NCI-H345 (cell line): ENCODE measurements at places on chromosomes 5 and 9.

GRCh38 chr9:107487521-107488374, 1.8 kb downstream of the KLF4 start:
- DNase-seq: no peak

DNA sequence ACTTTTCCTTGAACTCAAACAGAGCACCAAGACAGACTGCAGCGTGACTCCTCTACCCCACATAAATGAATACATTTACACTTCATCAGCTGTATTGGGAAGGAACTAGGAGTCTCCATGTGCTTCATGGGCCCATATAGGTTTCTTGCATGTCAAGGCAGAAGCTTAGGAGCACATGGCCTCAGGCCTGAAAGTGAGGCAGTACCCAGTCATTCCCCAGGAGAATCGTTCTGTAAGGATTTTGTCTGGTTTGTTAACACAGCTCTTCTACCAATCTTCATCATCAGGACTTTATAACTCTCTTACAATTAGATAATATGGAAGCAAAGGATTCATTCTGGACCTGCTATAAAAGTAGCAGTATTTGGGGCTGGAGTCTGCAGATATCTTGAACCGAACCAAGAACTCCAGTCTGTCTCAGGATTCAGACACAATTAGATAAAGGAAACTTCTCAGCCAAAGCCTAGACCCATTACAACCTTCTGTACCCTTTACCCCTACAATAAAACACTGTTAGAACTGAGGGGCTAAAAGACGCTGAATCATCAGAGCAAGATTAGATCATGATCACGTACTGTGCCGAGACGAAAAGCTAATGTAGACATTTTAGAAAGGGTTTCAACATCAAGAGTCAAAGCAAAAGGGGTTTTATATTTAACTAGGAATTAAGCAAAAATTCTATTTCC, 385.5 kb upstream of the SLC30A5 start:
- no peak for DNase-seq

- no peak for DNase-seq
Measured at GRCh38 chr5:150519978-150520377, 12.0 kb downstream of the NDST1 start.

DNA sequence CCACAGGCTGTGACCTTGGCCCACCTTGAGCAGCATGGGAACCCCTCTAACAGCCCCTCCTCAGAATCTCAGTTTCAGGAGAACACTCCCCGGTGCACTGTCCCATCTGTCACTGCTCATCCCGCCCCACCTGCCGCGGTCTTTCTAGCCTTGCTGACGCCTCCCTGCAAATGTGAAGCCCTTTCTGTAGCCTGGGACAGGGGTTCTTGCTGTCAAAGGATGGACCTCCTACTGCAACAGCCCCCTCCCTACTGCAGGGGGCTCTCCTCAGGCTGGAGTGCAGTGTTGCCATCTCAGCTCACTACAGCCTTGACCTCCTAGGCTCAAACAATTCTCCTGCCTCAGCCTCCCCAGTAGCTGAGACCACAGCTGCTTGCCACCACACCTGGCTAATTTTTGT, 20.0 kb downstream of the OR2V1 start:
- DNase-seq: no peak

DNA sequence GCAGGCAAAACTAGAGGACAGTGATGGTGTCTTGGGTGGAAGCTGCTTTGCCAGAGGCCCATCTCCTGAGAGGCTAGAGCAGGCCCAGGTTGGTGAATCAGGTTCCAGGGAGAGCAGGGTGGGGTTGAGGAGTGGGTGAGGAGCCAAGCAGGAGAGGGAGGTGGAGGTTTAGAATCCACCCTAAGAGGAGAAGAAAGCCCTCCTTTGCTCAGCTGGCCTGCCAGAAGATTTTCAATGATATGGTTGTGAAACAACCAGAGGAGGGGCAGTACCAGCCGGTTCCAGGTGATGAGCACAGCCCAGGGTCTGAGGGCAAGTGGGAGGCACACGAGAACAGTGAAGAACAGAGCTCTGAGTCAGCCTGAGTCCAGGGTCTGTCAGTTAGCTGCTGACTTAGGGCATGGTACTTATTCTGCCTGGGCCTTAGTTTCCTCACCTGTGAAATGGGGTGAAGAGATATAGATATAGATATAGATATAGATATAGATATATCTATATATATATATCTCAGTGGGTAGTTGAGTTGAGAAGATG, 17.8 kb downstream of the PPARGC1B start:
- no peak for DNase-seq

DNA sequence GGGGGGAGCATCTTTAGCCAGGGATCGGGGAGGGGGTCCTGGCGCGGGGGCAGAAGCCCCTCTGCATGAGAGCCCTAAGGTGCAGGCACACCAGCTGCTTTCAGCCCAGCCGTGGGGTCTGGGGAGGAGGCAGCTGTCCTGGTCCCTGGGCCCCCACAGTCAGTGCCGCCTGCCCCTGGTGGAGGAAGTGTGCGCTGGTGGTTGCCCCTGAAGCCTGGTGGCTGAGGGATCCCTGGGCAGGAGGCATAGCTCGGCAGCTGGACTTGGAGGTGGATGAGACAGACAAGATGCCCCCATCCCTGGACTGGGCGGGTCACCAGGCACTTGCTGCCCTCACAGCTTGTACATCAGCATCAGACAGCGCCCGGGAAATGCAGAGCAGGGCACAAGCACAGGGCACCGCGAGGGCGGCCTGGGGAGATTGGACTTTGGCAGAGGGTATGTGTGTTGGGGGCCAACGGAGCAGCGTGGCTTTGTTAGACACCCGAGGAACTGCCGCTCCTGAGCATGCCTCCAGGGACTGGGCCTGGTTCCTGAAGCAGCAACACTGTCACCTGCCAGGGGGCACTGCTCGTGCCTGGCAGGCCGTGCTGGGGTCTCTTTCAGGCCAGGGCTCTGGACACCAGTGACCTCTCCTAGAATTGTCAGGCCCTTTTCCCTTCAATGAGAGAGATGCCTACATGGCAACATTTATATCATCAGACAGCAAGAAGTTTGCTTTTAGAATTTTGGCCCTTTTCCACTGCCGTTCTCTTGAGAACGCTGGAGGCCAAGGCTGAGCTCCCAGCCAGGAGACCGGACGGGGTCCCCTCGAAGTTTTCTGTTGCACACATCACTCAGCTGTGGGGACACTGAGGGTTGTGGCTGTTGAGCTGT, 41.9 kb upstream of the CTSL start:
- no peak for DNase-seq

- DNase-seq: no peak
Measured at GRCh38 chr9:4980086-4980727, 4.9 kb upstream of the JAK2 start.

- DNase-seq: no peak
Measured at GRCh38 chr5:62722360-62722759, 143.7 kb downstream of the LRRC70 start.

GRCh38 chr5:87081511-87082372, 185.9 kb upstream of the RASA1 start:
- DNase-seq: no peak

DNA sequence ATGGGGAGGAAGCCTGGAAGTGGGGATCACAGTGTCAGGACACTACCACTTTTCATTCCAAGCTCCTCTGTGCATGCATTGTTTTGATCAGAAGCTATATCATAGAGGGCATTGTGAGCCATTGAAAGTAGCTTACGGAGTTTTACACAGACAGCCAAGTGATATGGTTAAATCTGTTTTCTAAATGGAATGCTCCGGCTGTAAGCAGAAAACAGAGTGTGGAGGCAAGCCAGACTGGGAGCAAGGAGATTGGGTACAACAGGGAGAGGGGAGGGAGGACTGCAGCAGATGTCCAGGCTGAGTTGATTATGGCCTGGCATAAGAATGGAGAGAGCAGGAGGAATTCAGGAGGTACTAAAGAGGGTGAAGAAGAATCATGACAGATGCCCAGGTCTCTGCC, 15.5 kb upstream of the SOWAHA start:
- no peak for DNase-seq

GRCh38 chr5:177434942-177435738, 8.7 kb downstream of the GRK6 start:
- DNase-seq: no peak

DNA sequence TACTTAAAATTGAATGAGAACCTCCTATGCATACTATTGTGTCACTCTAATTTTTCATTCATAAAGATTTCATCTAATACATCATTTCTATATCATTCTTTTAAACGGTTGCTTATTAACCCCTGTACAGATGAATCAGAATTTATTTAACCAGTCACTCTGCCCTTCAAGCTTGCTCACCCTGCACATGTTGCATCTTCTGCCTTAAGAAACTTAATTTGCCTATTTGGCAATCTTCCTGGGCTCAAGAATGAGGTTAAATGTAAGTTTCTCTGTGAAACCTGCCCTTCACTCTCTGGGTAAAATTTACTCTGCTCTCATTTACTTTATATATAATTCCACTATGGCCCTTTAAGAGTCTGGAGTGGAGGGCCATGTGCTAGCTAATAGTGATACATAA, 434.7 kb upstream of the ZNF608 start:
- DNase-seq: no peak

GRCh38 chr9:133106511-133107244, 14.4 kb downstream of the RALGDS start:
- DNase-seq: no peak

DNA sequence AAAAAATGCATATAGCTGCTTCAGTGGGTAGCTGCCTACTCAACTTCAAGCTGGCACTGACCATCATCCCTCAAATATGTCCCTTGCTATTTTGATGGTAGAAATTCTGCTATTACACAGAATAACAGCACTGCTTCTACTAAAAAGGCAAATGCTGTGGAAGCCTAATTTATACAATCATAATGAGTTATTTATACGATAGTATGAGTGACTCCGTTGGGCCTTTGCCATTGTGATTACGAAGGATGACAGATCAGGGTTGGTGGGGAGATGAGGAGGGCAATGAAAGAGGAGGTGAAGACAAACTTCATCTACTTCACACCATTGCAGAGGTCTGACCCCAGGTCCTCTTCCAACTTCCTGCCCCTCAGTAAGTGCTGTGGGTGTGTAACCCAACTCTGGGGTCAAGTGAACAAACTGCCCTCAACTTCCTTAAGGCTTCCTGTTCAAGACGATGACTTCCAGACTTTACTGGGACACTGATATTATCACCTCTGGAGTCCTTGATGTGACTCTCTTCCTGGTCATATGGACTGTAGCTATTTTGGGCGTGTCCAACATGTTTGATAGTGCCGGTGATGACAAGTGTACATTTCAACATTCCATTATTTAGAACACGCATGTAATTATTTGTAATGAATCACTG, 74.1 kb upstream of the RPS23 start:
- DNase-seq: no peak

DNA sequence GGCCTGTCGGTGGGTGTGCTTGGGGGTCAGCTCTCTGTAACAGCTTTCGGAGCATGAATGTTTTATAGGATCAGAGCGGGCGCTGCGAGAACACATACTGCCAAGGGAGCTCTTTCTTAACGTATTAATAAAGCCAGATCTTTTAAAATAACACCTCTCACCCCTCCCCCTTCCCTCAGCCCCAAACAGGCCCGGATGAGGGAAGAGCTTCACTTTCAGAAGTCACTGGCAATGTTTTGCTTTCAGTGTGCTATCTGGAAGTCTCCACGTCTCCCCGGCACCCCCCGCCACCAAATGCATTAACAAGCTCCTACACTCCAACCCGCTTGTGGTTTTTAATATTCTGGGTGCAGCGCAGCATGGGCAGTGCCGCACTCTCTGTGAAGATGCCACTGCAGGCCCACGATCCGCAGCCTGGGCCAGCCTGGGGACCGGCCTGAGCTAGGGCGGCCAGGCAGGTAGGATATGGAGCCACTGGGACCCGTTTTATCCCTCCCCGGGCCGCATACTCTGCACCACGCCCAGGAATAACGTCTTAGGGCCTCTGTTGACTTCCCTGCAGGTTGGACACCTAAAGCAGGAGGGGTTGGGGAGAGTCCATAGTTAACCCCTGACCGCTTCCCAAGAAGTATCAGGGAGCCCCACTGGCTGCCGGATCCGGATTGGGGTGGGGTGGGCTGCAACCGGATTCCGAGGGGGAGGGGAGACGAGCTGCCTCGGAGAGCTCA, 12.6 kb downstream of the NR2F1 start:
- DNase-seq: no peak

GRCh38 chr9:134863306-134863902, 17.2 kb upstream of the FCN2 start:
- DNase-seq: no peak

DNA sequence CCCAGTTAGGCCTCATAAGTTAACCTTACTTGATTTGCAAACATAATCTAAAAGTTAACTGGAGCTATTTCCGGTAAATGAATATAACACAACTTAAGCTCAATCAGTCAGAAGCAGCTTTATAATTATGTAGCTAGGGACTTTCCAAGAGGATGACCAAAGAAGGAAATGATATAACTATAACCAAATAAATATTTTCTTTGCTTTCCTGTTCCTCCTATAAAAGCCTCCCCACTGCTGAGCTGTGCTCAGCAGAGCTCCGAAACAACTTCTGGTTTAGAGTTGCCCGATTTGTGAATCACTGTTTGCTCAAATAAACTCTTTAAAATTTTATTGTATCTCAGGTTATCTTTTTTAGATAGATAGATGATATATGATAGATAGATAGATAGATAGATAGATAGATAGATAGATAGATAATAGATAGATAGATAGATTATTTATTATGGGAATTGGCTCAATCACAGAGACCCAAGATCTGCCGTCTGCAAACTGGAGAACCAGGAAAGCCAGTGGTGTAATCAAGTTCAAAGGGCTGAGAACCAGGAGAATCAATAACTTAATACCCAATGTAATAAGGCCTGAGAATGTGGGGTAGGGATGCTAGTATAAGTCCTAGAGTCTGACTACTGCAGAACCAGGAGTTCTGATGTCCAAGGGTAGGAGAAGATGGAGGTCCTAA, 19.3 kb upstream of the TMEM161B start:
- DNase-seq: no peak

- no peak for DNase-seq
Measured at GRCh38 chr5:151890299-151890698, 34.4 kb downstream of the GLRA1 start.

DNA sequence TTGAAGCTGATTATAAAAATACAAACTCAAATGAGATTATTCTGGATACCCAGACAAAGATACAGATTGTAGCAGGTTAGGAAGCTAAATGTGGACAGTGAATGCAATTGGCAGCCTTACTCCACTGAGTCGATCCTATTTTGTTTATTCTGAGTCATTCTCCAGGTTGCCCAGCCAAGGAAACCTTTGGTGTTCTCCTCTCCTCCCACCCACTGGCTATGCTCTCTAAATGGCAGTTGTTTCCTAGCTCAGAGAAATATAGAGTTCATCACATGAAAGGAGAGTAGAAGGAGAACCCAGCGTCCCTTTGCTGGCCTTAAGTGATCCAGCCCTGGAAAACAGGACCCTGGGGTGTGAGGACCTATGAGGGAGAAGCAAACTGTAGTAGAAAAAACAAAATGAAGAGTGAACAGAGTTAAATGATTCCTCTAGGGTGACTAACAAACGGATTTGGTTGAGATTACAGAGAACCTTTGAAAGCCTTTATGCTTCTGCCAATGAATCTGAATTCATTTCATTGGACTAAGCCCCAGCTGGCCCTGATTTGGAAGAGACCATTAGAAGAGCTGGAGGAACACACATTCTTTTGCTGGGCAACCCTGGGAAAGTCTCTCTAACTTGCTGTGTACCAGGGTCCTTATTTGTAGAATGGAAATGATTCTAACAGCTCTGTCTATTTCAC, 95.1 kb downstream of the BRINP1 start:
- DNase-seq: no peak

GRCh38 chr9:4299005-4299795, 668 bp downstream of the GLIS3 start:
- DNase-seq: peak; percentile 41
